Esophagus muscularis mucosa (tissue), 4 donors: ENCODE measurements at places on chromosomes 7 and 10.

DNA sequence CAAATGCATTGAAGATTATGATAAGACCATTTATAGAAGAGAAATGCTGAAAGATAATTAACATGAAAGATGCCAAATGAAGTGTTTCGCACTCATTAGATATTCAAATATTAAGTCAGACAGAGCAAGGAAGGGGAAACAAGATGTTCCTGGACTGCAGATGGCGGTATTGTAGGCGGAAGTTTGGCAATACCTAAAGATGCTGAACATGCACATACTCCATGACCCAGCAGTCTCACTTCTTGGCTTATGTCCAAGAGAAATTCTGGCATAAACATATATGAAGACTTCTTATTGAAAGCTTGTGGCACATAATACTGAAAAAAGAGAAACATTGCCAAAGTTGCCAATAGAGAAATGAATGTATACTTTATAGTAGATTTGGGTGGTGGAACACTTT, 325.4 kb upstream of the SEMA3C start:
- H3K4me3 ChIP-seq, result no peak overlapping the region
- no peaks in the 10 kb centered on the region for H3K27me3 ChIP-seq
- no peaks in the 10 kb centered on the region for H3K36me3 ChIP-seq
- no peaks in the 10 kb centered on the region for H3K4me1 ChIP-seq
- H3K27ac ChIP-seq, result no peak overlapping the region

DNA sequence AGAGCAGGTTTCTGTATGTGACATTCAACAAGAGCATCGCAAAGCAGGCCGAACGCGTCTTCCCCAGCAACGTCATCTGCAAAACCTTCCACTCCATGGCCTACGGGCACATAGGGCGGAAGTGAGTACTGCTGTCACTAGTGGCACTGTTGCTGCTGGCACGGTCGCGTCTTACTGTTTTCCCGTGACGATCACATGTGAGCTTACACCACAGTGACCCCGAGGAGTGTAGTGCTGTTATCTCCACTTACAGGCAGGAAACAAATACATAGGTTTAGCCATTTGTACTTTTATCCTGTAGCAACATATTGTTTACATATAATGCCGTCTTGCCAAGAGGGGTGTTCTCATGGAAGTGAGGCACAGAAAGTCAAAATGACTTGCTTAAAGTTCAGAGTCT, 25.4 kb downstream of the FBH1 start:
- H3K4me1 ChIP-seq, result no peaks in the 10 kb centered on the region
- peaks cover 100% of the 10 kb centered on the region for H3K36me3 ChIP-seq
- H3K4me3 ChIP-seq, result no peak overlapping the region
- no peaks in the 10 kb centered on the region for H3K27me3 ChIP-seq
- no peak for DNase-seq

GRCh38 chr7:45080958-45081669, 7.7 kb downstream of the NACAD start:
- H3K27ac ChIP-seq, result no peak overlapping the region
- no peaks in the 10 kb centered on the region for H3K27me3 ChIP-seq
- no peak overlapping the region for H3K4me3 ChIP-seq
- H3K36me3 ChIP-seq, result peaks cover 19% of the 10 kb centered on the region

DNA sequence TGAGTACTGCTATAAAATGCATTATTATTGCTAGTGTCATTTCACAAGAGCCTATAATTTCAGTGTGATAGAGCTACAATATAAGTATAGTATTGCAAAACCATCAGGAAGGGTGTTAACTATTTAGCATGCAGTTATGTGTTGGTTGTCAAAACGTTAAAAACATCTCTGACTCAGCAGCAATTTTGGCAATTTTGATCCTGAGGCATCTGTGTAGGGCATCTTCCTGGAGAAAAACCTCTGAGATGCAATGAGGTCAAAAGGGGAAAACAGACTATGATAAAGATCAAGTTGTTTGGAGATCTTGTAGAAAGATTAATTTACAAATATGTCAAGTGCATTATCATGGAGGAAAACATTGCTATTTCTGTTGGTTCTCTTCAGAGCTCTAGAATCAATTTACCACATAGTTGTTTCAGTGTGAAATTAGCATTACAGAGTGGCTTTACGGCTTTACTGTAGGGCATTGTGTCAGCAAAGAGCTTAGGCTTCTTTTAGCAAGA, 5.3 kb downstream of the CFTR start:
- H3K4me1 ChIP-seq, result peaks cover 2% of the 10 kb centered on the region
- no peaks in the 10 kb centered on the region for H3K27me3 ChIP-seq
- no peak overlapping the region for H3K4me3 ChIP-seq

- H3K4me1 ChIP-seq, result peaks cover 6% of the 10 kb centered on the region
- H3K36me3 ChIP-seq, result no peaks in the 10 kb centered on the region
- H3K4me3 ChIP-seq, result no peak overlapping the region
- H3K27me3 ChIP-seq, result no peaks in the 10 kb centered on the region
Measured at GRCh38 chr7:431658-432111, 88.0 kb downstream of the PDGFA start.

DNA sequence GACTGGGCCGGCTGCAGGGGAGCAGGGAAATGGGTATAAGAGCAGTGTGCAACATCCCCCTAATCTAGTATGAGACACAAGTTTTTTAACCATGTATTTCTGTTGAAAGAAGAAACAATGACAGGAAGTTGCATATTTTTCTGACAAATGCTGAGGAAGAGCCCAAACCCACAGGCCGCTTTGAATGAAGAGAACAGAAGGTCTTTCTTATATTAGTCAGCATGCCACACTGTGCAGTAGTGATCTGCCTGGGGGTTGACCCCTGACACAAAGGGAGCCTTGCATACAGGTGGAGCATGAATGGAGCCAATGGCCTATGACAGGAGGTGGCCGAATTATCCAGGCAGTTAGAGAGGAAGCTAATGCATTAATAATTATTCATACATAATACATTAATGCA, 518.3 kb downstream of the PLXDC2 start:
- no peak overlapping the region for H3K27ac ChIP-seq
- no peaks in the 10 kb centered on the region for H3K27me3 ChIP-seq
- no peak for DNase-seq
- no peak overlapping the region for H3K4me3 ChIP-seq

DNA sequence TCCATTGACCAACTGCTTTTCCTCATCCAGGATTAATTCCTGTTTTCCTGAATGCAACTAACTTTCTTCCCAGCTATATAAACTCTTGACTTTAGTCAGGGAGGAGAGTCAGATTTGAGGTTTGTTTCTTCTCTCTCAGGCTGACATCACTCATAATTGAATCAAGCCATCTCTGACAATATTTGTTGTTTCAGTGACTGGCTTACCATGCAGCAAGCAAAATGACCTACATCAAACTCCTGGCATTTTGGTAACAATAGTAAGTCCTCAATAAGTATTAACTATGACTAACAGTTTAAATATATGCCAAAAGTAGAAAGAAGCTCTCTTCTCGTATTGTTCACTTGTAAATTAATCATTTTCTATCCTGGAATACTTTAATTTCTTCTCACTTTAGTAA, 625.7 kb upstream of the KCND2 start:
- H3K36me3 ChIP-seq, result no peaks in the 10 kb centered on the region
- no peak overlapping the region for H3K4me3 ChIP-seq
- no peaks in the 10 kb centered on the region for H3K27me3 ChIP-seq
- no peak for DNase-seq

DNA sequence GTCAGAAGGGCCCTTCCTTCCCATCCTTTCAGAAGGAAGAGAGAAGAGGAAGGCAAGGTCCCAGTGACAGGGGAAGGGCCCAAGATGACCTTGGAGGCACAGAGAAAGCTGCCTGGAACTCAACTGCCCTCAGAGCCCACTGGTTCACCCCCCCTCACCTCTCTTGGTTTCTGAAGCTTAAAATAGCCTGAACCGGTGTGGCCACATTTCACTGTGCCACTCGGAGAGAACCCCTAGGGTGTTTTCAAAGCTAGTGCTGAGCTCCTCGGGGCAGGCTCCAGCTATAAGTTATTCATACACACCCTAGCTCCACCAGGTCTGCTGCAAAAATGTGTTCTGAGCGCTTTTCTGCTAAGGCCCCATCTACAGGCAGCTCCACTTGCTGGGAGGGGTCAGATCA, 60.9 kb upstream of the ADRB1 start:
- H3K4me3 ChIP-seq, result no peak overlapping the region
- DNase-seq, result no peak
- H3K27me3 ChIP-seq, result no peaks in the 10 kb centered on the region
- H3K27ac ChIP-seq, result no peak overlapping the region
- no peaks in the 10 kb centered on the region for H3K4me1 ChIP-seq
- H3K36me3 ChIP-seq, result no peaks in the 10 kb centered on the region

DNA sequence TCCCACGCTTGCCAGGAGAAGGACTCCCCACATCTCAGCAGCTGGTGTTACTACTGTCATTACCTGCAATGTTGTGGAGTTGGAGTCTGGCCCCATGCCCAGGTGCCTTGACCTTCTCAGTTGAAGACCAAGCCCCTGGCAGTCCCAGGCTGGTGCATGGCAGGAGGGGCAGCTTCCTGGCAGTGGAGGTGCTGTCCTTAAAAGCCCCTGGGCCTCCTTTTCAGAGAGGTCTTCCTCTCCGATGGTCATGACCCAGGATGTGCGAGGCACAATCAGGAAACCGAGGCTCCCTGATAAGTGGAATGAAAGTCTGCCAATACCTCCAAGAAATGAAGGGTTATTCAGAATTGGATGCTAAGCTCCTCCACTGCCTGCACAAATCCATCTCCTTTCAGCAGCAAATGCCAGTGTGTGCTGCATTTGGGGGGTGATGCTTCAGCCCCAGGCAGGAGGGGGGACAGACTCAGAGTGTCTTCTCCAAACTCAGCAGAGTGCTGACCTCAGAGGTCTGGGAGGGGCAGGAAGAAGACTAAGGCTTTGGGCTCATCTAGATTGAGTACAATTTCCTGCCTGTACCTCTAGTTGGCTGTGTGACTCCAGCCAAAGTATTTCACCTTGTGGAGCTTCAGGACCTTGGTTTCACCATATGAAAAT, 97.0 kb upstream of the DDC start:
- H3K4me3 ChIP-seq, result no peak overlapping the region
- H3K36me3 ChIP-seq, result peaks cover 26% of the 10 kb centered on the region
- H3K27ac ChIP-seq, result no peak overlapping the region

- DNase-seq, result no peak
- no peaks in the 10 kb centered on the region for H3K27me3 ChIP-seq
- H3K36me3 ChIP-seq, result peaks cover 20% of the 10 kb centered on the region
- no peak overlapping the region for H3K27ac ChIP-seq
- no peak overlapping the region for H3K4me3 ChIP-seq
Measured at GRCh38 chr10:48439581-48440041, 133.1 kb downstream of the MAPK8 start.

DNA sequence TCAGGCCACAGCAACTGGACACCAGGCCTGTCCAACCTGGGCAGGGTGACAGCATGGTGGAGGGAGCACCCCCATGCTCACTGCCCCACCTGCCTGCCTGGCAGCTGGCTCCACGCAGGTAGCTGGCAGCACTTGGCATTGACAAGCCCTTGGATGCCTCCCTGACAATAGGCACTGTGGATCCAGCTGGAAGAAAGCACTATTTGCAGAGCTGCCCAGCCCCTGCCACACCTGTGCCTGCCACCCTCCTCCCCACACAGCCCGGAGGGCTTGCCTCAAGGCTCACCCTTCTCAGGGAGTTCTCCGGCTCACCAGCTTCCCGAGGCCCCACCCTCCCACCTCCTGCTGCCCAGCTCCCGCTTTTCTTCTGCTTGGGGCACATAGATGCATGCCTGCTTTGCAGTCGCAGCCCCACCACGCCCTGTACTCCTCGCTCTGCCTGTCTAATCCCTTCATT, 160.1 kb downstream of the NEURL1 start:
- peaks cover 25% of the 10 kb centered on the region for H3K36me3 ChIP-seq
- peaks cover 69% of the 10 kb centered on the region for H3K4me1 ChIP-seq
- no peak for DNase-seq
